ENCODE measurements at places on chromosomes 4 and X.

DNA sequence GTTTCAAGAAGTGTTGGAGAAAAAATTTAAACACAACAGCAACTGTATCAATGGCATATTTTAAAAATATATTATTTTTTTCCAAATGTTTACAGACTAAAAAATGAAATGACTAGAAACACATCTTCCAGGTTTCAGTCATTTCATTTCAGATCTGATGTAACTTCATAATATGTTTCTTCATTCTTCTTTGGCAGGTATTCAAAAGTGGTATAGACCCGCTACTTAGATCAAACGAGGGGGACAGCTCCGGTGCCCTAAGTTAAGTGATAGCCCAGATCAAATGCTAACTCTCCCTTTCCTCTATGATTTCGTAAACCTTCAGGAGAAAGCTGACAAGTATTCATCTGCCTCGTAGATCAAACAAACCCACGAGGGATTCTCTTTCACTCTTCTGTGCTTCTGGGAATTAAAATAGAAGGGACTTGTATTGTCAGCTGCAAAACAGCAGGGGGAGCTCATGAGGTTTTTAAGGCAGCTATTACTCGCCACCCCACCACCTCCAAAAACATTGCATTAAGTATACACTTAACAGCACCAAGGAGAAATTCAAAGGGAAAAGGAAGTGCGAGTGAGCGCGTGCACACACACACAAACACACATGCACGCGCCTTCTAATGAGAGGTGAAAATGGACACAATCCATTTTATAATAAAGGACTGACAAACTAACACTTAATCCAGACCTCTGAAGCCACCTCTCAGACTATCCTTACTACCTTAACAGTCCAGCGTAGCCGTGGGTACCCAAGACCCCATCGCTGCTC is 21.4 kb downstream of the HELT start:
- ATAC-seq = peak; percentile 64

GRCh38 chr4:54566608-54567007 is 91.1 kb upstream of the KIT start:
- no peak for ATAC-seq

DNA sequence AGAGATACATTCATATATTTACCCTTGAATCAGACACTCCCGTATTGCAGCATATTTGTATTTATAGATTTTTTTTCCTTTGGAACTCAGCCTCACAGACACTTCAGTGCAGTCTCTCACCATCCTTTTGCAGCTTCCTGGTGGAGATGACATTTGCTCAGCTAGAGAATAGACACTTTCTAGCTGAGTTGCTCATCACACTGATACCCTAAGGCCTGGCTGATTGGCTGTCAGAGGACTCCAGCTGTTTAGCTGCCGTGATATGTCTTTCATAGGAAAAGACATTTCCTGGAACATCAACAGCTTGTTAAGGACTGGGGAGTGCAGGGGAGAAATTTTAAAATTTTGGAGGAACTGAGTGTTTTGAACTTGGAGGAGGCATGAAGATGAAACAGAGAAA is 429.6 kb downstream of the SMARCA1 start:
- ATAC-seq = no peak

- no peak for ATAC-seq
These were observed 40.2 kb downstream of the VSIG4 start for GRCh38 chrX:65999563-66000148.

- ATAC-seq = no peak
These were observed 35.5 kb upstream of the SLC4A4 start for GRCh38 chr4:71303287-71303686.

DNA sequence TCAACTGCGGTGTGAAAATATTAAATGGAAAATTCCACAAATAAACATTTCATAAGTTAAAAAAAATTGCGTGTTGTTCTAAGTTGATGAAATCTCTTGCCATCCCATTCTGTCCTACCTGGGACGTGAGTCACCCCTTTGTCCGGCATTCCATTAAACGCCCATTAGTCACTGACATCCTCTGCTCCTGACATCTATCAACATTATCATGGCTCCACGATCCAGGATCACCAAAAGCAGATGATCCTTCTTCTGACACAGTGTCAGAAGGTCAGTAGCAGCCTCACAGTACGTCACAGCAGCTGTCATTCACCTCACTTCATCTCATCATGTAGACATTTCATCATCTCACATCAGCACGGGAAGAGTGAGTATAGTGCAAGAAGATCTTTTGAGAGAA is 125.7 kb downstream of the ZNF827 start:
- no peak for ATAC-seq

DNA sequence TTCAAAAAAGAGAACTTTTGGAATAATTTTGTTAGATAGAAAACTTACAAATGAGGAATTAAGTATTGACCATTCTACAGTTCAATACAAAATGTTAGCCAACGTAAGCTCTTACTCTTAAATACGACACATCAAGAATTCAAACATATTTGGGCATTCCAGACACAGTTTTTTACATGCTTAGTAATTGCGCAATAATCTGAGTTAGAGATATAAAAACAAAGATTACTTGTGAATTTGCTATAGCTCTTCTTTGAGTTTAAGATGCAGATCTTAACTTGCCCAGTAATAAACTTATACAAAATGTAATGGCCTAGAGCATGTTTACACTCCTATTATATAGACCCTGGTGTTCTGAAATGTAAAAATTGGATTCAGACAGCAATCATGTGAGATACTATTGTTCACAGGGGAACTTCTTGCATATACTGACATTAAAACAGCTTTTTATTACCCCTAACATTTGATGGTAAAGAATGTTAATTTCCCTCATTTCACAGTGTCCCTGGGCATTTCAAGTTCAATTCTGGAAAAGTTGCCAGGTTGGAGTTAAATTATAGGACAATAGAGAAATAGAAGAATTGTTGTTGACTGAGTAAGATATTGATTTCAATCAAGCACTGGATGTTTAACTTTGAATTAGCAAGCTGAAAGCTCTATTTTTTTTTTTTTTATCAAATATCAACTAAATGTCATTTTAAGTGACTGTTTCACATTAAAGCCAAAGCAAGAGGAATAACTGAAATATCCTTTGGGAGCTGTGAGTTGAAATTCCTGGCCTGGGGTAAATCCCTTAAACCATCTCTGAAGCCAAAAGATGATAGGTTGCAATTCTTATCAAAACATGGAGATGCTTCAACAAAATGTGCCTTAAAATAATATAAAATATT is 910 bp downstream of the HPGDS start:
- no peak for ATAC-seq

DNA sequence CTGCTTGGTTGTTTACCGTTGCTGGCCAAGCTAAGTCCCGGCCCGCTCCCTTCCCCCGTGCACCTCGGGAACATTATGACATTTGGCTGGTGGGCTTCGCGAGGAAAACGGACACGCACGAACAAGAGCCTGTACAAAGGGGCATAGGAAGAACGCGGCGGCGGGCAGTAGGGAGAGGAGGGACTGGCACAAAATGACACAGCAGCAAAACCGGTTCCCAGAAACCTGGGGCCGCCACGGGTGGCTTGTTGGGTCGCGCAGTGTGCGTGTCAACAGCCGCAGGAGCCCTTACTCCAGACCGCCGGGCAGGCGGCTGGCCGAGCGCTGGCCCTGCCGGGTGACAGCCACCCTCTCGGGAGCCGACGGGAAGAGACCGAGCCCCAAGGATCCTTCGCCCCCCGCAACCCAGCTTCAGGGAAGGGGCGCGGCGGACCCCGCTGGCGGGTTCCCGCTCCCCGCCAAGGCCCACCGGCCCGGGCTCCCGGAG is 1.6 kb upstream of the LIN54 start:
- ATAC-seq = peak; percentile 8

GRCh38 chrX:64925480-64925879 is 50.8 kb downstream of the ZC4H2 start:
- no peak for ATAC-seq

GRCh38 chrX:119190831-119191230 is 45.3 kb upstream of the PGRMC1 start:
- no peak for ATAC-seq

DNA sequence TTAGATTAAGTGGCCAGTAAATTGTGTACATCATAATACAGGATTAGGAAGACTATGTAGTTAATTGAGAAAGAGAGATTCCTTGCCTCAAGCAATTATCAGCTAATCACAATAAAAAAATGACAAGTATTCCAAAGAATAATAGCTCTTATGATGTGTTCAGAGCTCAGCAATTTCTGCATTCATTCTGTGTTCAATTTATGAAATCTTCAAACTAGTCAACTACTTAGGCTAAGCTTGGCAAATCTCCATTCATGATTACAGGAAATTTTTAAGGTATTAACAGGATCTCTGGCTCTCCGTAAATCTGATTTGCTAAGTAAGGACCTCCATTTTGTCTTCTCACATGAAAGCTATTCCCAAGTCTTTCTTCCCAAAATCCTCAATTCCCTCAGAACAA is 256.9 kb upstream of the TEX13A start:
- ATAC-seq = no peak

GRCh38 chr4:98610926-98611676 is 47.3 kb downstream of the TSPAN5 start:
- ATAC-seq = no peak

- no peak for ATAC-seq
These were observed 705.9 kb downstream of the FSTL5 start for GRCh38 chr4:161457906-161458305.

DNA sequence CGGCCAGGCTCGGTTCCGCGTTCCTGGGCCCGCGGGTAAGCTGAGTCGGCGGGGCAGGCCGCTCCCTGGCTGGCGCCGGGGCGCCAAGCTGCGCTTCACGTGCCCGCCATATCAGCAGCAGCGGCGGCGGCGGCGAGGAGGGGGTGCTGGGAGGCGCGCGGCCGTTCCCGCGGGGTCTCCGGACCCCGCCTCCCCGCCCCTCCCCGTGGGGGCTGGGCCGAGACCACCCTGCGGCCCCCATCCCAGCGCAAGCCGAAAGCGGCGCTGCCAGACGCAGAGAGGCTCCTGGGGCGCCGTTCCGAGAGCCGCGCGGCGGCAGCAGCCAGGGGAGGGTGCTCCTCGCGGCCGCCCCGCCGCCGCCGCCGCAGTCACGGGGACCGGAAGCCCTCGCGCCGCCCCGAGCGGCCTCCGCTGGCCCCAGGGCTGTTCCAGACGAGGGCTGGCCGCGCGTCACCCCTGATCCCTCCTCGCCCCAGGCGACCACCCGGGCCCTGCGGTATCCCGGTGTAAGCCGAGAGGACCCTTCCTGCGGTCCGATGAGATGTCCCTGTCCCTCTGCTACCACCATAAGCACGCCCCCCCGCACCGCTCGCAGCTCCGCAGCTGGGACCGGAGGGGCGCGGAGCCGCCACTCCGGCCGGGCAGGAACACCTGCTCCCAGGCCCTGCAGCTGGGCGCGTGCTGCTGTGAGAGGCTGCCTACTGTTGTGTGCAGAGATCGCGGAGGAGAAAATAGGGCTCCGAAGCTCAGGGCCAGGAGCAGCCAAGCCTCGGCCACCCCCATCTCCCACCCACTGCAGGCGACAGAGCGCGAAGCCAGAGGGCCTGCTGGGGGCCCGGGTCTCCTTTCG is 7.5 kb upstream of the BCOR start:
- peak; percentile 53 for ATAC-seq

- ATAC-seq = no peak
These were observed 163.0 kb upstream of the AGA start for GRCh38 chr4:177605252-177605651.

GRCh38 chr4:41285202-41285863 is 28.6 kb downstream of the UCHL1 start:
- no peak for ATAC-seq

- peak; percentile 63 for ATAC-seq
These were observed 24.5 kb downstream of the TMSB4X start for GRCh38 chrX:12999422-12999821.

GRCh38 chr4:105184316-105184980 is 37.8 kb downstream of the TET2 start:
- ATAC-seq = no peak

- no peak for ATAC-seq
These were observed 51.6 kb downstream of the CLCN4 start for GRCh38 chrX:10208281-10208856.

DNA sequence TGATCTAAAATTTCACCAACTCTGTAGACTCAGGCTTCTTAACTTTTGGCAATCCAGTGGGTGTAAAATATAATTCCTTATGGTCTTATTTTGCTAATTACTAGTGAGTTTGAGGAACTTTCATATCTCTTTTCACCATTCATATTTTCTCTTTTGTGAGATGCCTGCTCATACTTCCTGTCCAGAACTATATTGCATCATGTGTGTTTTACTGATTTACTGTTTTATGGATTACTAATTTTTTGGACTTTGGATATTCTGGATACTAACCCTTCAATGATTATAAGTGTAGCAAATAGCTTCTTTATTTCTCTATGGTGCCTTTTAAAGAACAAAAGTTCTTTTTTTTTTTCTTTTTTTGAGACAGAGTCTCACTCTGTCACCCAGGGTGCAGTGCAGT is 20.6 kb downstream of the GSX2 start:
- no peak for ATAC-seq

DNA sequence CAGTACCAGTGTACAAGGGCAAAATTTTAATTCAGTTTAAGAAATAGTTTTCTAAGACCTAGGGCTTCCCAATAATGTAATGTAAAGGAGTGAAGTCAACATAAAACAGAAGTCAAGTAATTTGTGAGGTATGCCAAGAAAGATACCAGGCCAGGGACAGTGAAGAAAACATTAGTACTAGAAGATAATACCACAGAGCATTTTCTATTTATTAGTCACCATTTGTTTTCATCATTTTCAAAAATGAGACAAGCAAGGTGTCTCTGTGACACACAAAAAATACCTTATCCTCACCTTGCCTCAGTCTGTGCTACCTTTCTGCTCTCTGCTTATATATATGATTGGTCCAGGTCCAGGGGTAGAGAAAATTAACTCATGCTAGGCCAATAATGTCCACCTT is 46.8 kb downstream of the VEGFC start:
- ATAC-seq = no peak

GRCh38 chr4:8532245-8532781 is 47.9 kb upstream of the GPR78 start:
- ATAC-seq = no peak

- no peak for ATAC-seq
These were observed 426.3 kb upstream of the FAM241A start for GRCh38 chr4:111718763-111719559.

- no peak for ATAC-seq
These were observed 456.5 kb upstream of the ADGRL3 start for GRCh38 chr4:60743654-60744053.

Measured in activated T-helper 17 cell treated with anti-CD3 and anti-CD28 coated beads, Interleukin-2, amount 50 U/mL, for 72 hours (primary cell).